Activated CD8-positive, alpha-beta memory T cell treated with anti-CD3 and anti-CD28 coated beads for 1 hour (primary cell): ENCODE measurements at places on chromosomes 13 and 19.

DNA sequence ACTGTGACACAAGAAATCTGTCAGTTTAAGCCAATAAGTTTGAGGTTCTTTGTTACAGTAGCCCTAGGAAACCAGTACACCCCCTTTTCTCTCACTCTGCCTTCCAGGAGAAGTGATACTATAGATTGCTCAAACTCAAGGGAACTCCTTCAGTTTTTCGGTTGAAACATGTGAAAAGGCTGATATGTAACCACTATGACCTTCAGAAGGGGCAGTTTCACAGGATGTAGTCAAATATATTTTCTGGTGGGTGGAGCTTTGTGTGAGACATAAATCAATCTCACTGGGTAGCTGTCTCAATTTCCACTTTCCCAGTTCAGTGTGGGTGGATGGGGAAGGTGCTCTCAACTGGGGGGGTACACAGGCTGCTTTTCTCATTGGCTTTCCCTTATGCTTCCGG, 41.7 kb downstream of the HTR2A start:
- no peak for DNase-seq

DNA sequence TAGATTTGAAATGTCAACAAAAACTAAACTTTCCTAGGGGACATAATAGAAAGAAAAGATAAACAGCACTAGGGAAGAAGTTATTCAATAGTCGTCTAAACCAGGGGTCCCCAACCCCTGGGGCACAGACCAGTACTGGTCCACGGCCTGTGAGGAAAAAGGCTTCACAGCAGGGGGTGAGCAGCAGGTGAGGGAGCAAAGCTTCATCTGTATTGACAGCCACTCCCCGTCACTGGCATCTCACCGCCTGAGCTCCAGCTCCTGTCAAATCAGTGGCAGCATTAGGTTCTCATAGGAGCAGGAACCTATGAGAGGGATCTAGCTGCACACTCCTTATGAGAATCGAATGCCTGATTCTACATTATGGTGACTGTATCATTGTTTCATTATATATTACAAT, 382.7 kb downstream of the MYO16 start:
- DNase-seq: no peak

- DNase-seq: no peak
Observed at GRCh38 chr13:102035969-102036368, 365.9 kb downstream of the FGF14 start.

GRCh38 chr13:28671126-28671792, 12.3 kb downstream of the POMP start:
- no peak for DNase-seq

- no peak for DNase-seq
Observed at GRCh38 chr13:102970542-102970941, 95.7 kb downstream of the SLC10A2 start.

DNA sequence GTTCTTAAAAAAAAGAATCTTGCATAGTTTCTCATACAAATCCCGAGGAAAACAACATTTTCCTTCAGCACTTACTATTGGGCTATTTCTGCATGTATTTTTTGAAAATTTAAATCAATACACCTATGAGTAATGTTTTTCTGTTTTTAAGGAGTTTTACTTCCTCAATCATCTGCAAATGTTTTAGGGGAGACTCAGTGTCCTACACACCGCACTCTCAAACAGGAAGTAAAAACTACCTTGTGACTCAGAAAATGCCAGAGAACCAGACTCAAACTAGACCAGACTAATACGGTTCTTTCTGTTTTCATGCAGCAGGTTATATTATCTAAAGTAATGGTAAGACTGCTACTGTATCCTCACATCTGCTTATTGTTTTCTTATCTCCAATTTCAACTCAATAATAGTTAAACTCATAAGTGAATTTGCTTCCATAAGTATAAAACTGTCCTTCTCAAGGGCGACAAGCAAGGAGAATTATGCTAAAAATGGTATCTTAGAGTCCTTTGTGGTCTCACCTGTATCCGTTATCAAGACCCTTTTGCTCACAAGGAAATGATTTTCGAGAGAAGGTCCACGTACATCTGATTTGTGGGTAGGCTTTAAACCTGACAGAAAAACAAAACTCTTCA, 52.5 kb downstream of the FLT3 start:
- DNase-seq: no peak

- DNase-seq: no peak
Observed at GRCh38 chr19:347946-348861, 3.6 kb upstream of the MIER2 start.

DNA sequence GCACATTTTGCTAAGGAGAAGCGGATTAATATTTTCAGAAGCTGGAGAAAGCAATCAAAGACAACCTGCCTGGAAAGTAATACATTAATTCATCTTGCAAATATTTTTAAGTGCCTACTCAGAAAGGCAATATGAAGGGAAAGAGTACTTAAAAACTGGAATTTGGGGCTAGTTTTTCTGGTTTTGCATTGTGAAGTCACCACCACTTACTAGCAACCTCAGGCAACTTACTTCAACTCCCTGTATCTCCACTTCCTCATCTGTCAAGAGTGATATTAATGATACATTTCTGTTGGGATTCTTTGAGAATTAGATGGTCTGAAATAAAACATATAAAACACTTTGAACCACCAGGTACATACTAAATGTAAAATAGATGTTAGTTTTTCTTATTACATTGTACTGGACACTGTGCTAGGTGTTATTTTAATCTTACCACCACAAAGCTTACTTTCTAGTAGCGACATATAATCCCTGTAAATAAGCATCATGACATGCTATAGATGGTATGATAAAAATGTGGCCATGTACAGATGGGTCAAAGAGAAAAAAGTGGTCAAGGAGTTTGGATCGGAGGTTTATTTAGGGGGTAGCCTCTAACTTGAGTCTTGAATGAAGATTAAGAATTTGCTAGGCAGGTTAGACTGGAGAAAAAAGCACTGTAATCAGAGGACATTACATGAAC, 101.2 kb downstream of the SPRY2 start:
- no peak for DNase-seq

GRCh38 chr19:19057317-19057716, 6.5 kb upstream of the SLC25A42 start:
- no peak for DNase-seq

DNA sequence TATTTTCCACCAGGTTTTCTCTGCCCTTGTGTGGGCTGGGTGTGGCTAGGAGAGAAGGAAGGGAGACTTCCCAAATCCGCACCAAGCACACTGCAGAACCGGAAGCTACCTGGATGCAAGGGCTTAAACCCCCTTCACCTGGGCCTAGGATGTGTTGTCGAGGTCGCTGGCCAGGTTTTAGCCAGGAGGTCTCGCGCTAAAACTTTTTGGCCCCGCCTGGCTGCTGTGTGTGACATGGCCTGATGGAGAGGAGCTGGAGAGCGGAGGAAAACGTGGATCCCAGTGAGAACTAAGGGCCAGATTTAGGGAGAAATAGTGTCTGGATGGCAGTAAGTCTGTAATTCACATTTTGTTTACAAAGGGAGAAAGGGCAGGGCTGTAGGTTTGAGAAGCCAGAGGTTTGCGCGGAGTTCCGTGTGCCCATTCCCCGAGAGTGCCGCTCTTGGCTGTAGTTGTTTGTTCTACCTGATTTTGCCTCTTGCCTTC, 3.1 kb upstream of the TSHZ3 start:
- DNase-seq: no peak

- DNase-seq: no peak
Observed at GRCh38 chr13:94595001-94595949, 677 bp downstream of the TGDS start.

DNA sequence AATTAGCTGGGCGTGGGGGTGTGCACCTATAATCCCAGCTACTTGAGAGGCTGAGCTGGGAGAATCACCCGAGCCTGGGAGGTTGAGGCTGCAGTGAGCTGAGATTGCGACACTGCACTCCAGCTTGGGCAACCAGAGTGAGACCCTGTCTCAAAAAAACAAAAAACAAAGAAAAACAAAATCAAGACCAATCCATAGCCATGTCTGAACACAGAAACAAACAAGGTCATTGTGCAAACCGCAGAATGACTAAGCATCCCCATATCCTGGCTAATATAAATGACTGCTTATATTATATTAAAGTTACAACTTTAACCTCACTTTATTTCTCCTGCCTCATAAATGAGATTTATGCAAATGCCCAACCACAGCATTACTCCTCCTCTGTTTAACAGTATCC, 2.3 kb upstream of the LYPD3 start:
- DNase-seq: no peak

DNA sequence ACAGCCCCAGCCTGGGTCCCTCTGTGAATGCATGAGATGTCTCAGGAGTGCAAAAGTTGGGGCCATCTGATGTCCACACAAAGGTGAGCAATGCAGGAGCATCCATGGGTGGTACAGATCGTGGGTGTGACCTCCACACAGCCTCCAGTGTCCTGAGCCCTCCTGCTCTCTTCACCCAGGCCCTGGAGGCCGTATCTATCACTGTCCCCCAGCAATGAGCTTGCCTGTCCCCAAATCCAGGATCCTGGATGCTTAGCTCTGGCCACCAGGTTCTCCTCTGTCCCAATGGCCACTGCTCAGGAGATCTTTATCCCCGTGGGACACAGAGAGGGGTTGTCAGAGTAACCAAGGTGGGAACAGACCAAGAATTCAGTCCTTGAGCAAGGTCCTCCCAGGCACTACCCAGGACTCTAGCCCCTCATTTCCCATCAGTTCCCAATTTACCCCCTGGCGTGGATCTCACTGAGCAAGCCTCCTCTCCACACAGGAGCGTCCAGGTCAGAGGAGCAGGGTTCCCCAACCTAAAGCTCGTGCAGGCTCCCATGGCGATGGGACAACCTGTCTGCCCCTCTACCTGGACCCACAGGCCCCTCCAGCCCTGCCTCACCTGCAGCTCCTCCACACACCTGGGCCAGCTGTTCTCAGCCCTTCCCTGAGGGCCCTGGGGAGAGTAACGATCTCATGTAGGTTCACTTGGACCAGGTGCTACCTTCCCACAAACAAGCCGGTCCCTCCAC, 11.3 kb downstream of the CEACAM21 start:
- DNase-seq: no peak

DNA sequence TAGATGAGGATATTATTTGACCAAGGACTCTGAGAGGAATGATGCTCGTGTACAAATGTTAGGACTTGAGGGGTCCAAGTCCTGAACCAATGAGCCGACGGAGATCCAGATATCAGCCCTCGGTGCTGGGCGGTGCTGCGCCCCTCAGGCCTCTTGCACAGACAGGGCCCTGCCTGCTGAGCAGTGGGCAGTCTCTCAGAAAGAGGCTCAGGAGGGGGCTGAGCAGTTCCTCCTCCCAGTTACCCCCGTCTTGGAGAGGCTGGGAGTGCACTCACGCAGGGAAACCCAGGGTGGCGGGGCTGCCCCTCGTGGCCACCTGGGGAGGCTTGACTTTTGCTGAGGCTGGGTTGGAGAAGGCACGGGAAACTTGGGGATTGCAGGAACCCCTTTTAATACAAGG, 18.4 kb downstream of the TEX29 start:
- DNase-seq: no peak

DNA sequence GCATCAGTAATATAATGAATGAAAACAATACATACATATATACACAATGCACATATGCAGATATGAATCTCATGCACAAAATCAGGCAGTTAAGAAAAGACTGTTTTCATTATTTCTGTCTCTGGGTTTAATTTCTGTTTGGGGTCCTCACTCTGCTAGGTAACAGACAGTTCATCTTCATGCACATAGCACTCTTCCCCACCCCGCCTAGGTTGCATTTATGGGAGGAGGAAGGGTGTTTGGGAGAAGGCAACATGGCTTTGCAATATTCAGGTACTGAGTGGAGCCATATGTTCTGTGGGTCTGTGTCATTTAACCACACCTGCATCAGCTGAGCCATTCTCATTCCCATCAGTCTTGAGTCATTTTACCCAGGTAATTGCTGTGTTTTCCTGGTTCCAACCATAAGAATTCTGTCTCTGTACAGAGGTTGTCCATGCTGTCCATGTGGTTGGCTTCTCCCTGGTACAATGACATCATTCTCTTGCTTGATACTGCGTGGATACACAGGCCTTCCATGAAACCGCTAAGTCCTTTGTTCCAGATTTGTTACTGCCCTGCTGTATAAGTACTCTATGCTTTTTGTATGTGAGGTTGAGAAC, 45.3 kb downstream of the RFC3 start:
- no peak for DNase-seq

GRCh38 chr19:6700586-6701316, 19.7 kb downstream of the C3 start:
- DNase-seq: no peak

GRCh38 chr13:21909331-21909730, 238.5 kb downstream of the FGF9 start:
- DNase-seq: no peak

GRCh38 chr13:111389621-111390521, 69.4 kb downstream of the TEX29 start:
- DNase-seq: no peak

- DNase-seq: no peak
Observed at GRCh38 chr19:30289336-30289735, 82.8 kb upstream of the ZNF536 start.

DNA sequence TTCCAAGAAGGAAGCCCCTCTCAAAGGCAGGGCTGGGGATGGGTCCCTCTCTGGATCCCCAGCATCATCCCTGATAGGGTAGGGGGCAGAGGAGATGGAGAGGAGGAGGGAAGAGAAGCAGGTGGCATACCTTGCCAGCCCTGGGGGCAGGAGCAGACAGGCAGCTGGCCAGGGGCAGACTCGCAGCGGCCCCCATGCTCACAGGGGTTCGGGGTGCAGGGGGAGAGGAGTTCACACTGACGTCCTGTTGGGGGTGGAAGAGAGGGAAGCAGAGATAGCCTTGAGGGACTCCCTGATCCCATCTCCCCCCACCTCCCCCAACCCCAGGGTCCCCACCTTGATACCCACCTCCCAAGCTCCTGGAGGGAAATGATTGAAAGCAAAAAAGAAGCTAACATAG, 16.0 kb downstream of the NOTCH3 start:
- DNase-seq: no peak

- no peak for DNase-seq
Observed at GRCh38 chr19:12464769-12465168, 19.8 kb downstream of the ZNF709 start.

DNA sequence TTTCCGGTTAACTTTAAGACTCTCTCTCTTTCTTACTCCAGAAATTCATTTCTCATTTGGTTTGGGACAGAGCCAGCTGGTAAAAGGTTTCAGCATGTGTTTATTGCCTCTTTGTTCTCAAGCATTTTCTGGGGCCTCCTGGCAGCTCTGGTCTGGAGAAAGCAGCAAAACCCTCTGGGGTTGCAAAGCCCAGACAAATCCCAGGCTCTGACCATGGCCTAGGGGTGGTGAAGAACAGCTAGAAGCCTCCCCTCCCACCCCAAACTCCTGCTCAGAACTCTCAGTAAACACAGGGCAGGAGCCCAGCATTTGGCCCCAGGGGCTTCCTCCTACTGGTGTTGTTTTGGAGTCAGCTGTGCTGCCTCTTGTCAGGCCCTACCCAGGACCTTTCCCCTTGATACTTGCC, 124.2 kb upstream of the SERP2 start:
- DNase-seq: no peak
